ENCODE measurements at places on chromosomes 4 and X. TPM values are rescaled to one million over a fixed set of nuclear protein-coding genes. Genes with fewer than 3 reads are reported as not detected.
A peak's percentile ranks its signal among the peaks of the same experiment; 100 is the strongest.

- DNase-seq: no peak
Observed at GRCh38 chrX:107541244-107541643, 87.1 kb upstream of the PRPS1 start.

DNA sequence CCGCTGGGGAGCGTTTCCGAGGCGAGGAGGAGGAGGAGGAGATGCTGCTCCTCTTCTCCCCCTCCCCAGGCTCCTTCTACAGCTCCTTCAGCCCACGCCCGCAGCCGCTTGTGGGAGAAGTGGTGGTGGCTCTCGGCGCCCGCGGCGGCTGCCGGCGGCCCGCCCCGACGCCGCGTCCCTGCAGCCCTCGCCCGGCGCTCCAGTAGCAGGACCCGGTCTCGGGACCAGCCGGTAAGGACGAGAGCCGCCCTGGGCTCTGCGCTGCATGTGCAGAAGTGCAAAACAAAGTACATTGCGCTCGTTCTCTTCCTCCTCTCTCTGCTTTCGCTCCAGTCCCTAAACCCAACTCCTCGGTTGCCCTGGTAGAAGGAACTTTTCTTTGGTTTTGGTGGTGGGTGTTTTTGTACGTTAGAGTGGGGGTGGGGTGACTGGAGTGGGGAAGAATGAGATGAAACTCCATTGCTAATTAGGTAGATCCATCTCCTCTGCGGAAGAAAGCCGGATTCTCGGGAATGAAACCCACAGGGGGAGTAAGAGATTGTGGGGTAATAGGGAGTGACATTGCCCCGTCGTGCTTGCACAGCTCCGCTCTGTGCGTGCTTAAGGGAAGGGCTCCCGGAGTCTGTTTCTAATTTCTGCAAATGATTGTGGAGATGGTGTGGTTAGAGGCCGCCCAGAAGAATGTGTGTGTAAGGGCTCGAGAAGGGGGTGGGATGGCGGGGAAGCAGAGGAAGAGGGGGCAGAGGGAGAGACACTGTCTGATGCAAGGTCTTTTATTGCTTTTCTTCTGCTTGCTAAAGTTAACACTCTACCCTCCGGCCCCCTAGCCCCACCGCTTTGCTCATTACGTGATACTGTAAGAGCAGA, 677 bp downstream of the PTPN13 start:
- DNase-seq: no peak

DNA sequence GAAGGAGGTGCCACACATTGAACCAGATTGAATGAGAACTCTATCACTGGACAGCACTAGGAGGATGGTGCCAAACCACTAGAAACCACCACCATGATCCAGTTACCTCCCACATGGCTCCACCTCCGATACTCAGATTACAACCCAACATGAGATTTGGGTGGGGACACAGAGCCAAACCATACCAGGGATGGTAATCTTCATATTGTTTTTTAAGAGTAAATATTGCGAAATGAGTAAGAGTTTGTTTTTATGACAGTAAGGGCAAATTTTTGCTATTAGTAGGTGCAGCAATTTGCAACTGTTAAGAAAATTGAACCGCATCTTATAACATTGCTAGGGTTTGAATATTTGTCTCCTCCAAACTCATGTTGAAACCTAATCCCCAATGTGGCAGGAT, 891.5 kb downstream of the NLGN4X start:
- no peak for DNase-seq

GRCh38 chr4:82677327-82677726, 115.5 kb upstream of the TMEM150C start:
- no peak for DNase-seq

DNA sequence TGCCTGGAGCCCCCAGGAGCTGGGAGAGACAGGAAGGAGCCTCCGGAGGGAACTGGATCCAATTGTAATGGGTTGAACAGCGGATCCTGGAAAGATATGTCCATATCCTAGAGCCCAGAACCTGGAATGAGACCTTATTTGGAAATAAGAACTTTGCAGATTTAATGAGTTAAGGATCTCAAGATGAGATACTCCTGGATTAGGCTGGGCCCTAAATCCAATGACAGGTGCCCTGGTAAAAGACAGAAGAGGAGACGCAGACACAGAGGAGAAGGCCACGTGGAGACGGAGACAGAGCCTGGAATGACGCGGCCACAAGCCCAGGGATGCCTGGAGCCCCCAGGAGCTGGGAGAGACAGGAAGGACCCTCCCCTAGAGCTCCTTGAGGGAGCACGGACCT, 34.1 kb downstream of the P2RY8 start:
- DNase-seq: peak; percentile 33

ASB9 gene
- total RNA-seq: 0.82 TPM

DNA sequence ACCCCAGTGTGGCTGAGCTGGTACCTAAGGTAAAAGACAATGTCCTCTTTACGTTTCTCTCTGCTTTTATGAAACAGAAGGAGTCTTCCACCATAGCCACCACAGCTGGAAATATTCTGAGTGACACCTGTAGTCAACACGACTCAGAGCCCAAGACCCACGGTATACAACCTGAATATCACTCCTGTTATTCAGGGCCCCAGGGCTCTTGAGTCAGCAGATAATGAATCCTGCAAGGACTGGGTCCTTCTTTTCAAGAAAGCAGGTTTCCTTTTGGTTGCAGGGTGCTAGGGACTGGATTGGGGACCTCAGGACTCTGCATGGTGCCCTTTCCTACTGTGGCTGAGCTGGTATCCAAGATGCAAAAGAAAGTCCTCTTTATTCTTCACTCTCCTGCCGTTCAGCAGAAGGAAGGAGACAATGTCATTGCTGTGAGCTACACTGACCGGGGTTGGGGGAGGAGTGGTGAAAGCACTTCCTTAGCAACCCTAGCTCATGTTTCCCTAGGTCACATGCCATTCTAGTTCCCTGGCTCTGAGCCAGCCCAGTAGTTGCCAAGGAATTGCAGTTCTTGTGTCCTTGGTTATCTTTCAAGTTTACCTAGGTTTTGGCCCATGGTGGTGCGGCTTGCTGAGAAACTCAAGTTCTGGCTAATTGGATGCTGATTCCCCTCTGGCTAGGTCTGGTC, 23.7 kb upstream of the UNC5C start:
- DNase-seq: no peak

GRCh38 chr4:83150653-83151330, 36.3 kb upstream of the PLAC8 start:
- DNase-seq: no peak

GAB1 gene
- total RNA-seq: 0.91 TPM

DNA sequence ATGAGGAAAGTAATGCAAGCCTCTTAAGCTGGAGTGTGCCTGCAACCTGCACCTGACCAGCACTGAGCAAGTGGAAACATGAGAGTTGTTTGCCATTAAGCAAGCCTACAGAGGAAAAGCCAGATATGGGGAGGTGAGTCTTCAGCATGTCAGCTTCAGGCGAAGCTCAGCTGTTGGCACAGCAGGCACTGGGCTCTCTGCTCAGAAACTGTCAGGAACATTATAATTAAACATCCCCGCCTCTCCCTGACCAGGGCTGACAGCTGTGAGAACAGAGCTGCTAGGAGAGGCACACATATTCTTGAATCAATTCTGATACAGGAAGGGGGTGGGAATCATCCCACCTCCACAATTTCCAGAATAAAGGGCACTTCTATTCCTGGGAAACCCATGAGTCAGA, 19.0 kb upstream of the DCX start:
- no peak for DNase-seq

GRCh38 chrX:3415011-3415410, 68.6 kb upstream of the MXRA5 start:
- no peak for DNase-seq

CXorf51B gene
- not detected for total RNA-seq

DNA sequence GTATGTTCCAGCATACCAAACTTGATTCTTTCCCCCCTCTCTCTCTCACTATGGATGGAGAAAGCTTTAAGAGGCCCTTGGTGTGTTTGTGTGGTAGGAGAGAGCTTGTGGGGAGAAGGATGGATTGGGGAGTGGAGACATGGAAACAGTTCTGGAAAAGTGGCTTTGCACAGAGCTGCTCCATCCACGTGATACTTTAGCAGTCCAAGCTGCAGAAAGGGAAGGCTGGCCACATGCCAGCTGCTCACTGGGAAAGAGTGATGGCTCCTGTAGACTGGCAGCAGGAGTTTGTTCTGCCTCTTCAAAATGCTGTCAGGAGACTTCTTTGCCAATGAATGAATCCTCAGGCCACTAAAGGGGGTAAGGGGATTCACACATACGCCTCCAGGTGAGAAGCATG, 21.7 kb upstream of the SEC24B start:
- no peak for DNase-seq

GRCh38 chr4:78288327-78288726, 231.2 kb downstream of the FRAS1 start:
- no peak for DNase-seq

GATA1 gene
- total RNA-seq: not detected

DNA sequence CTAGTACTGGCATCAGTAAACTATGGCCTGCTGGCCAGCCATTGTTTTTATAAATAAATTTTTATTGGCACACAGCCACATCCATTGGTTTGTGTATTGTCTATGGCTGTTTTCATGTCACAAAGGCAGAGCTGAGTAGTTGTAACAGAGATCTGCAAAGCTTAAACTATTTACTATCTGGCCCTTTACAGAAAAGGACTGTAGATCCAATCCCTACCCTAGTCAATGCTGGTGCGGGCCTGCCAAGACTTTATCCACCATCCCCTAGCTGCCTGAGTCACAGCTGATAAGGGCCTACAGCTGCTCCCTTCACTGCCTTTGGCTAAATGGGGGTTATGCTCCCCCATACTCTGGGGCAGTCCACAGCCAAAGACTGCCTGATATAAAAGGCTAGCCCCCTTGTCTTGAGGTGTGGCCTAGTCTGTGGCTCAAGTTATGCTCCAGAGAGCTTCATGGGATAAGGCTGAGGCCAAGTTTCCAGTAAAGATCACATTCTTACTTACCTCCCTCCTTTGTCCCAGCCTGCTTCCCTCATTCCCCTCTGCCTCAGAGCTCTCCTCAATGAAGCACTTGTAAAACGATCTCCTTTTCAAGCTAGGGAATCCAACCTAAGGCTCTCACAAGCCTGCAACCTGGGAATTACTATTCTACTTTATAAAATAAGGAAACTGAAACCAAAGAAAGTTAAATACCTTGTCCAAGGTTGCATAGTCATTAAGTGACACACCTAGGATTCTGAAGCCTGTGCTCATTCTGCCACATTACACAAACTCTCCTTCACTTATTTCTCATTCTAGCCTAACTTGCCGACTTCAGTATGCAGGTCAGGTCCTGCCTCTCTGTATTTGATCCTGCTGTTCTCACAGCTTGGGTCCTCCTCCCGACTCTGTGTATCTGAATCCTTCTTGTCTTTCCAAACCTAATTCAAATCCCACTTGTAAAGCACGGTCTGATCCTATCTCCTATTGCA, 20.7 kb downstream of the ACE2 start:
- no peak for DNase-seq

LRIT3 gene
- 0.23 TPM for total RNA-seq

DNA sequence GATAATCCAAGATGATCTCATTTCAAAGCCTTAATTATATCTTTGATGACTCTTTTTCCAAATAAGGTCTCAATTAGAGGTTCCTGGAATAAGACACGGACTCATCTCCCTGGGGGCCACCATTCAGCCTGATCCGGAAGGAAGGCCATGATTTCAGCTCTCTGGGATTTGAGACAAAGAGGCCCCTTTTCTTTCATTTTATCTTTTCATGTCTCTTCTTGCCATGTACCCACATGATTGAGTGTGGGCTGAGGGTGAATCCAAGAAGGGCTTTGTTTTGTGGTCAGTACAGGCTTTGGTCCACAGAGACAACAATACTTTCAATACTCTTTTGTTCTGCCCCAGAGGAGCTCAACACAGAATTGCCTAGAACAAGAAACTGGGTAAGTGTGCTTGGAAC, 261.2 kb downstream of the TRIML1 start:
- DNase-seq: no peak

GRCh38 chr4:815464-816146, 10.3 kb downstream of the CPLX1 start:
- DNase-seq: no peak

GRCh38 chr4:28254003-28254402, 1393.4 kb downstream of the STIM2 start:
- DNase-seq: no peak

GRCh38 chr4:168621806-168622589, 125.1 kb downstream of the PALLD start:
- no peak for DNase-seq

TCEAL5 gene
- not detected for total RNA-seq

GRCh38 chr4:71872767-71873415, 89.0 kb upstream of the GC start:
- DNase-seq: no peak

DNA sequence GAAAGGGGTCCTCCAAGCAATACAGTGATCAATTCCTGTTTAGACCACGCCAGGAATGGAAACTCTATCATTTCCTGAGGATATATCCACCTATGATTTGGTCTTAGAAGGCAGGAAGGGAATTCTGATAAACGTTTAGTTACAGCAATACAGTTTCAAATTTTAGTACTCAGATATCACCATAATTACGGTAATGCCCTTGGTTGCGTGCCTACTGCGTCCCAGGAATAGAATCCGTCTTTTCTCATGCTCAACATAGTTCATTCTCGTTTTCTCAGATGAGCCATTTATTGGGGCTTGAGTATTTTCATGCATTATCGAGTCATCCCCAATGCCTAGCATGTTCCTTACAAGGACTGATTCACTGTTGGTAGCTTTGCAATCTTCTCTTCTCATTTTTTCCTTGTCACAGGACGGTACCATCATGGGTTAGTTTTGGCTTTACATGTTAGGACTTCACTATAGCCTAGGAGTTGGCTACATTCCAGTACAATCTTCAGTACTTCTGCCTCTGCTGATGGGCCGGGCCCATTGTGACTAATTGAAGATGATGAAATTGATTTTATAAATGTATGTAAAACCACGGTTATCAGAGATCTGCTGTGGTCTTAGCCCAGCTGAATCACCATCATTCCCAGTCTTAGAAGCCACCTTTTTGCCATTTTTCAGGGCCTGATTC, 4.4 kb upstream of the PRKX start:
- no peak for DNase-seq

DNA sequence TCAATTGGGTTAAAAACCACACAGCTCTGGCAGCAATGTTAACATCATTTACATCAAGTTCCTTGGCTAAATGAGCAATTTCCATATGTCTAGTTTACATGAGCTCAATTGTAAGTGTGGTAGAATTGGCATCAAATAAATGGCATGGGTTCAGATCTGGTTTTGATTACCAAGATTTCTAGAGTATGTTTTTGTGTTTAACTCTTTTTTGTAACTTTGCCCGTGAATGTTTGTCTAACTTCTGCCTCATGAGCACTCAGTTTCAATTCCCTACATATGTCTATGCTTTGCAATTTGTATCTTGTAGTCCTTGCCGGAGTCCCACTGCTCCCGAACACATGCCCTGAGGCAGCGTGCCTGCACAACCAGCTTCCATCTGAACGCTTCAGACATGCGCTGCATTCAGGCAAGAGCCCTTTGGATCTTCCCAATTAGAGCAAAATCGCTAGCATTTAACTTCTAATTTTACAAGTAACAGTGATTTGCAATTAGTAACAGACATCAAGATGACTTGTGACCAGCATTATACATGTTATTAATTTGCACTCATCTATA, 644.4 kb downstream of the TRIML1 start:
- no peak for DNase-seq

- DNase-seq: no peak
Observed at GRCh38 chr4:102196221-102196620, 149.1 kb downstream of the SLC39A8 start.

CFAP299 gene
- not detected for total RNA-seq

GRCh38 chr4:184255871-184256642, 38.4 kb upstream of the ENPP6 start:
- DNase-seq: no peak
